BJ (cell line): ENCODE measurements at places on chromosomes 12 and 14.
A peak's percentile ranks its signal among the peaks of the same experiment; 100 is the strongest.

DNA sequence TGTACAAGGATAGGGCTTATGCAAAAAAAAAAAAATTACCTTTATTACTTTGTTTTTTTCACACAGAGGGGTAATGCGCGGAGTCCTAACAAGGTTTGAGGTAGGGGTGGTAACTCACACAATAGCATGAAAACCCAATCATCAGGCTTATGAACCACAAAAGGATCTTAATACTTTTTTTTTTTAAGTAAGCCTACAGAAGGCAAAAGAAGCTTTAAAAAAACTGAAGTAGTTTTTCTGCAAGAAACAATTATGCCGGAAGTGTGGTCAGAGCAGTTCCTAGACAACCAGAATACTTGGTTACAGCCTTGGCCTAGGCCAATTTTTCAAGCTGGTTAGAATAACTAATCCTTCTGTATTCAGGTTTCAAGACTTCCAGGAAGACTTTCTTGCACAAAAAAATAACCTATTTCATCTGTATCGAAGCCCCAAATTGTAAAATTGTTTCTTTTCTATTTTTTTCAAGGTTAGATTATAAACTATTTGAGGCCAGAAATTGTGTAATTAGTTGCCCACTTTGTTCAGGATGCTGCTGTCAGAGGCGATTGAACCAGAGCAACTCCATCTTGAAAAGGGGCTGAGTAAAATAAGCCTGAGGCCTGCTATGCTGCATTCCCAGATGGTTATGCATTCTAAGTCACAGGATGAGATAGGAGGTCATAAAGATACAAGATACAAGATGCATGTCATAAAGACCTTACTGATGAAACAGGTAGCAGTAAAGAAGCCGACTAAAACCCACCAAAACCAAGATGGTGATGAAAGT is 1.8 kb upstream of the GNS start:
- no peak for DNase-seq

DNA sequence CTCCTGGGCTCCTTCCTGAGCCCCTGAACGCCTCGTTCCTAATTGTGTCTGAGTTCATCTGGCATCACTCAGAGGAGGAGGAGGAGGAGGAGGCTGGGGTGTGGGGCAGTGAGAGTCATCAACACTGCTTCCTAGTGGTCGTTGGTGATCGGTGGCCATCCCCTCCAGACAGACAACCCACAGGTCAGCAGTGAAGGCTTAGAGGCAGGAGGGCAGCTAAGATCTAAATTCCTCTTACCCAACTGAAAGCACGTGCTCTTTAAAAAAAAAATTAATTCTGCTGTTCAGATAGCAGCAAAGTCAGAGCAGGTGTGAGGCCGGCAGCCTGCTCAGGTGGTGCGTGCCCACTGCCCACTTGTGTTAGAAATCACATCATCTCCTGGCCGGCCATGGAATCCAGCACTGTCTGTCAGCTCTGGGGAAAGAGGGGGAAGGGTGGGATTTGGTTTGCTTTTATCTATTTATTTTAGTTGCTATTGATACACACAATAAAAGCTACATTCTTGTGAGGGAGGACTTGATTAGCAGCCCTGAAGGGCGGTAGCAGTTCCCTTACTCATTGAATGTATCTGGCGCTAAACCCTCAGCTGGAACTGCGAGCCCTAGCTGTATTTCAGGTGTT is 46.6 kb downstream of the PPP2R5C start:
- no peak for DNase-seq

DNA sequence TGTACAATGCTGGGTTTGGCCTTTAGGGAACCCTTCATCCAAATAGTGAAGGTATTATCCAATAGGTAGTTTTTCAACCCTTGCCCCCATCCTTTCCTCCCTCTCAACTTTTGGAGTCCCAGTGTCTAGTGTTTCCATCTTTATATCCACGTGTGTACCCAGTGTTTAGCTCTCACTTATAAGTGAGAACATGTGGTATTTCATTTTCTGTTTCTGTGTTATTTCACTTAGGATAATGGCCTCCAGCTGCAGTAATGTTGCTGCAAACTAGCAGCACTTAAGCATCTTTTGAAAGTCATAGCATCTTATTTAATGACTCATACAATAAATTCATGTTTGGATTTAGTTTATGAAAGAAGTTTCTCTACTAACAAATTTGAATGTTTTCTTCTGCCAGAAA is 442.5 kb downstream of the NELL2 start:
- DNase-seq, result no peak

DNA sequence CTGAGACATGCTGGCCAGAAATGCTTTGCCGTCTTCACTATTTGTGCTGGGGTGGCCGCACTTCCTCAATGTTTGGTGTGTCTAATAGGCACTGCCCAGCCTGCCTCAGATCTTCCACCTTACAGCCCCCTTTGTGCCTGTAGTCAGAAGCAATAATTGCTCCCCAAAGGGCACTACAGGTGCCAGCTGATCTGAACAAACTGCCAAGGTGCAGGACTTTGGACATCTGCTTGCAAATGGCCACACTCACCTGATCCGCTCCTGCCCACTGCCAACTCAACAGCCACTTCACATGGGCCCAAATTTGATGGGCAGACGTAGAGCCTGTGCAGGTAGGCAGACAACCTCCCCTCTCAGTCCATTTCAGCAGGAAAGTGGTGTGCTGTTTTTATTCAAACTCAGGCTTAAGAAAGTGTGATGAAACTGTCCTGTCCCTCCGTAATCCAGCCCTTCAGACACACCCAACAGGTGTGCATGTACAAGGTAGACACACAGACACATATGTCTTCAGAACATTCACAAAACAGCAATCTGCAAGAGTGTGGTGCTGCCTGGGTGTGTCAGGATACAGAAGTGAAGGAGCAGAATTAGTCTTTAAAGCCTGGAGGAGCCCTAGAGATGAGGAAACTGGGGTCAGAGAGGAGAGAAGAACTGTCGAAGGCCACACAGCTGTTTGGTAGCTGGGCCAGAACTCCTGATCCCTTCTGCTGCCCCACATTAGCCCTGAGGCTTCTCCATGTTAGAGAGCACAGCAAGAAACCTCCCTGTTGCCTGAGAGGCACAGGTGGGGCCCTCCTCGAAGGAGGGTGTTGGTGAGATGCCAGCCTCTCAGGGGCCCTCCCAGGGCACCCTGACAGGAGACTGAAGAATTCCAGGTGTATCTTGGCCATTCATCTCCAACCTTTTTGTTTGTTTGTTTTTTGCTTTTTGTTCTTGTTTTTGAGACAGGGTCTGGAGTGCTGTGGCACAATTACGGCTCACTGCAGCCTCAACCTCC is 4.4 kb upstream of the KRT75 start:
- no peak for DNase-seq

- DNase-seq, result no peak
Measured at GRCh38 chr14:32542507-32542906, 213.4 kb downstream of the AKAP6 start.

DNA sequence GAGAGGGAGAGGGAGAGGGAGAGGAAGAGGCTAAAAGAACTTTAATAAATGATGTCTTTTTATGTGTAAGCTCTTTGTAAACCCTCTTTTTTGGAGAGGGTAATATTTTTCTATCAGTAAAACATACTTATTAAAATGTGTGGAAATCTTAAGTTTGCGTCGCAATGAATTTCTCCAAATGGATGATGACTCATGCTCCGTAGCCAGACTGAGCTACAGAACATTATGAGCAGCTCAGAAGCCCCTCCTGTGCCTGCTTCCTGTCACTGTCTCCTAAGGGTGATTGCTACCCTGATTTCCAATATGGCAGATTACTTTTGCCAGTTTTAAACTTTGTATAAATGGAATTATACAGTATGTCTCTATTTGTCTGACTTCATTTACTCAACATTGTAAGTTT is 13.0 kb upstream of the PYGL start:
- DNase-seq, result no peak

DNA sequence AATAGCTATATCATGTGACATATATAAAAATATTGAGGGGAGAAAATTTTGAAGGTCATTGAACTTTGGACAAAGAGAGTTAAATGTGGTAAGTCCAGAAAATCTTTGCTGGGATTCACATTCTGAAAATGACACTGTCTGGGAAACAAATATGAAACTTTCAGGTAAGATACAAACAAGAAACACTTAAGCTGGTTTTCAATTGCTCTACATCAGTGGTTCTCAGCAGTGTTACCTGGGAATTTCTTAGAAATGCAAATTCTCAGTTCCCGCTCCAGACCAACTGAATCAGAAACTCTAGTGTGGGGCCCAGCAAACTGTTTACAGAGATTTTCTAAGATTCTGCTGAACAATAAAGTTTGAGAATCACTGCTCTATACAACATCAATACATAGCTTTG is 3.6 kb upstream of the CDK17 start:
- no peak for DNase-seq

GRCh38 chr14:83632375-83632774 is 1897.6 kb upstream of the FLRT2 start:
- no peak for DNase-seq

GRCh38 chr12:53770281-53770680 is 18.5 kb upstream of the CISTR start:
- DNase-seq, result peak; percentile 96

- DNase-seq, result no peak
Measured at GRCh38 chr12:2562400-2562799, 232.4 kb upstream of the FKBP4 start.

- no peak for DNase-seq
Measured at GRCh38 chr12:95718006-95718431, 72.5 kb downstream of the NTN4 start.

DNA sequence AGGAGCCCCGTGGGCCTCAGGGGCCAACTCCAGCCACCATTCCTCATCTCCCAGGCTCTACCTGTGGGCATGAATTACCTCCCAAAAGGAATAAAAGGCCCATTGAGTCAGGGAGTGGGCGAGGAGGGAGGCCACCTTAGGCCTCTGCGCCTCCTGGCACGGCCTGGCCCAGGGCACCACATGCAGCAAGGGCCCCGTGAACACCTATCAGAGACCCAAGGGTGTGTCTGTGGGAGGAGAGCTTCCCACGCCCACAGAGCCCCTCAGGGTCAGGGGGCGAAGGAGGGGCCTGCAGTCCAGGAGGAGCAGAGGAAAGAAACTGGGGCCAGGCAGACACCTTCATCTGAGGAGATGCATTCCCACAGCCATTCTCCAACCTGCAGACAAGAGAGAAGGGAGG is 12.2 kb downstream of the RAPGEF3 start:
- no peak for DNase-seq

DNA sequence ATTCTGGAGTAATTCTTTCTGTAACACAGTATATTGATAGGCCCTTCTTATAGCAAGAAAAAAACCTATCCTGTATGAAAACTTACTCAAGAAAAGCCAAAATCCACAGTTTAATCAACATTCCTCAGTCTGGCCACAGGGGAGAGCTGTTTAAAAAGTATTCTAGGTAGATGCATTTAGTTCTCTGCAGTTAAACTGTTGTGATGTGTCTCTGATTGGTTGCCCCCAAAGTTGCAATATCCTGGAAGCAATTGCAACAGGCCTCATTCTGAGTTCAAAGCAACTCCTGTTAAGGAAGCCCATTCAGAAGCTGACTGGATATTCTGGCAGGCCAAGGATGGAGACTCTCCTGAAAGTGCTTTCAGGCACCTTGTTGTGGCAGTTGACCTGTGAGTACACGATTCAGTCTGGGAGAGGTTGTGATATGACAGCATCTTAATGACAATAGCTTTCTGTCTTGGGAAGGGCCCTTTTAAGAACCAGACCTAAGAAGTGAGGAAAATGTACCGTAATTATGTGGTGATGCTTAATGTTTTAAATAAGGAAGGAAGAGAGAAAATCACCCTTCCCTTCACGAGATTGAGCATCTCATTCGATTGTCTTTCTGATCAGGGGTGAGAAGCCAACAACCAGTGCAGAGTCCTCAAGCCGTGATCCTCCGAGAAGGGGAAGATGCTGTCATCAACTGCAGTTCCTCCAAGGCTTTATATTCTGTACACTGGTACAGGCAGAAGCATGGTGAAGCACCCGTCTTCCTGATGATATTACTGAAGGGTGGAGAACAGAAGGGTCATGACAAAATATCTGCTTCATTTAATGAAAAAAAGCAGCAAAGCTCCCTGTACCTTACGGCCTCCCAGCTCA is 420.7 kb downstream of the DAD1 start:
- DNase-seq, result no peak

- no peak for DNase-seq
Measured at GRCh38 chr14:89227496-89227836, 189.6 kb downstream of the FOXN3 start.

GRCh38 chr14:103518422-103519042 is 4.1 kb downstream of the CKB start:
- no peak for DNase-seq

GRCh38 chr12:74963304-74963703 is 246.3 kb downstream of the KCNC2 start:
- DNase-seq, result no peak

DNA sequence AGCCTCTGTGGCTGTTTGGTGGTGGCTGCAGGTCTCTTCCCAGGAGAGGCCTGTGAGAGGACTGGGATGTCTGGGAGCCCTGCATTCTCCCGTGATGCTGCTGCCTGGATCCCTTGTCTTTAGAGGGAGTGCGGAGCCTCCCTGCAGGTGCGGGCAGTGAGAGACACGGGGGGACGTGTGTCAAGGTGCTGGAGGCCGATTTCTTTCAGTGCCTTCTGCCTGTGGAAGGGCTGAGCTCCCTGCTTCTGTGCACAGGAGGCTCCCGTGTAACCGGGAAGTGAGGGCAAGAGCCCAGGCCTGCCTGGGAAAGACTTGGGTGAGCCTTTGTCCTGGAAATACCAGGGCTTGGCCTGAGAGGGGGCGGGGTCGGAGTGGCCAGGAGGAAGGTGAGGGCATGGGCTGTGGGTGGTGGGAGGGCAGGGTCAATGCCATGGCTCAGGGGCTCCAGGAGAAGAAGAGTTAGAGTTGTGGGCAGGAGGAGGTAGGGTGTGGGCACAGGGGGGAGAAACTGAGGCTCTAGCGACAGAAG is 372.2 kb downstream of the TMEM121 start:
- DNase-seq, result no peak

GRCh38 chr12:11780521-11781101 is 131.1 kb downstream of the ETV6 start:
- DNase-seq, result no peak

DNA sequence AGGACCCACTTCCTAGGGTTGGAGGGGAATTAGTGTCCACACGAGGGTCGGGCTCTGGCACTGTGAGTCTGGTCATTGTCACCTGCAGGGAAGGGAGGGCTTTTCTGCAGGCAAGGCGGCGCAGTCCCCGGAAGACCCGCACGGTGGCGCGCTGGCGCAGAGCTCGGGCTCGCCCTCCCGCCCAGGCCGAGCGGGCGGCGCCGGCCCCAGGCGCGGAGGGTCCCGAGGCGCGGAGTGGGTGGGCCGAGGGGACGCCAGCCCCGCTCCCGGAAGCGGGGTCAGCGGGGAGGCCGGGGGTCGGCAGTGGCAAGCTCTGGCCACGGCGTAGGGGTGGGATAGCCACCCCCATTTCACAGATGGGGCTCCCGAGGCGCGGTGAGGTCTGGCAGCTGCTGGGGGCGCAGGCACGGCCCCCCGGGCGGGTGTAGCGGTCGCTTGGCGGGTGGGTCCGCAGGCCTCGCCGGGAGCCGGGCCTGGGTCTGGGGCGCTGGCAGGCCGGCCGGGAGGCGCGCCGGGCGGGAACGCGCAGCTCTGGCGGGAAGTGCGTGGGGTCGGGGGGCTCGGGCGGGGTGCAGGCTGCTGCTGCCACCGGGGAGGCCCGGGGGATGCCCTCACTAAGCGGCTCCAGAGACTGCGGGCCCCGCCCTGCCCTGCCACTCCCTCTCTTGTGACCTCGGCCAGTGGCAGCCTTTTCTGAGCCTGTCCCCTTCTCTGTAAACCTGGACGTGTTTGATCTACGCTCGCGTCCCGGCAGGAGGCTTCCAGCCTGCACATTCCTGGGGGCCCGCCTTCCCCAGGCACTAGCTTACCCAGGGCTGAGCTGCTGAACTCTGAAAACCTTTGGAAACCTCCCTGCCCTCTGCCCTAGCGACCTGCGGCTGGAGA is 46.1 kb downstream of the CYP46A1 start:
- DNase-seq, result no peak

GRCh38 chr12:114944736-114945135 is 260.8 kb upstream of the TBX3 start:
- no peak for DNase-seq

GRCh38 chr12:3727354-3727753 is 25.6 kb downstream of the CRACR2A start:
- DNase-seq, result no peak
